ENCODE measurements at places on chromosomes 16 and 17. TPM values are rescaled to one million over a fixed set of nuclear protein-coding genes. Genes with fewer than 3 reads are reported as not detected.

DNA sequence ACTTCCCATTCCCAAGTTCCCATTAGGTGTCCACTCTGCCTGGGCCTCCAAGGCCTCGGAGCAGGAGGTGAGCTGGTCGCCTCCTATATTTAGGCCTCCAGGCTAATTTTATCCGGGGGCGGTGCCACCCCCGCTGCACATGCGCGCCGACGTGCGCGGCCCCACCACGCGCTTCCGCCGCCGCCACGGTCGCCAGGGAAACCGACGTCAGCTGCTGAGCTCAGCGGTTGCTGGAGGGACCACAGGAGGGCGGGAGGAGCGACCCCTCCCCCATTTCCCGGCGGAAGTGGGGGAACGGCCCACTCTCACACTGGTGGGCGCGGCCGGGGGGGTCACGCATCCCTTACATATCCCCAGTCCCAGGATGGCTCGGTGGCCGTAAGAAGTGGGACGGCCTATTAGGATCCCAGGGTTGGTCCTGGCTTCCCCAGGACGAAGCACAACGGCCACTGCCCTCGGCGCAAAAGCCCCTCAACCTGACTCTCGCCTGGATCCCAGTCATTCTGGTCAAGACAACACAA, 1.0 kb downstream of the PER1 start:
- H3K36me3 ChIP-seq: no peaks in the 10 kb centered on the region
- no peak overlapping the region for H3K27ac ChIP-seq
- peak; percentile 77 for DNase-seq
- H3K4me3 ChIP-seq: peak overlapping the region; percentile 97
- no peaks in the 10 kb centered on the region for H3K27me3 ChIP-seq
- H3K4me1 ChIP-seq: peaks cover 30% of the 10 kb centered on the region

The MAP2K4 gene
- 36.9 TPM for total RNA-seq

DNA sequence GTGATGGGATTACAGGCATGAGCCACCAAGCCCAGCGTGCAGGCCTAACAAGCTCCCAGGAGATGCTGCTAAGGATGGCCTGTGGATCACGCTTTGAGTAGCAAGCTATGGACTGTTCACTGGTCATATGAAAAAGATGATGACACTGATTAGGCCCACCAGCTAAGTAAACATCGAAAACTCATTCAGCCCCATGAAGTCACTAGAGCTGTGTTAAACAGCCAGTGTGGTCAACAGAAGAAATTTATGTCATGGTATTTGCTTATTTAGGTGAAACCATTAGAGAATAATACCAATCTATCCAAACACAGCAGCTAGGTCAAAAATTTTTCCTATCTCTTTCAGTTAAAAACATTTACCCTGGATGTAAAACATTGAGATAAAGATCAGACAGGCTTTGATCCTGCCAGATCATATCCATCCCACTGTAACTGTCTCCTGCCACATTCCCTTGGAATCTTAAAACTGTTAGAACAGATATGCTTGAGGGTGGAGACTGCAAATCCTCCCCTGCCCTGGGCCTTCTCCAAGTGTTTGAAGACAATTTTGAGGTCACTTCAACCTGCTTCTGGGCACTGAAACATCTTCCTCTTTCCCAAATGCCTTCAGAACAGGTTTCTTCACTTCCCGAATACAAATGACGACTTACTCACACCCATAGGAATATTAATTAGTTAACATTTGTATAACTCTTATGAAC, 30.9 kb downstream of the HOXB1 start:
- H3K27me3 ChIP-seq: peaks cover 84% of the 10 kb centered on the region
- peaks cover 18% of the 10 kb centered on the region for H3K4me1 ChIP-seq
- no peaks in the 10 kb centered on the region for H3K36me3 ChIP-seq
- H3K27ac ChIP-seq: no peak overlapping the region
- no peak overlapping the region for H3K4me3 ChIP-seq

GRCh38 chr17:55168958-55169687, 95.6 kb upstream of the HLF start:
- no peak for DNase-seq
- H3K27ac ChIP-seq: no peak overlapping the region
- H3K4me3 ChIP-seq: no peak overlapping the region
- no peaks in the 10 kb centered on the region for H3K36me3 ChIP-seq
- no peaks in the 10 kb centered on the region for H3K27me3 ChIP-seq

DNA sequence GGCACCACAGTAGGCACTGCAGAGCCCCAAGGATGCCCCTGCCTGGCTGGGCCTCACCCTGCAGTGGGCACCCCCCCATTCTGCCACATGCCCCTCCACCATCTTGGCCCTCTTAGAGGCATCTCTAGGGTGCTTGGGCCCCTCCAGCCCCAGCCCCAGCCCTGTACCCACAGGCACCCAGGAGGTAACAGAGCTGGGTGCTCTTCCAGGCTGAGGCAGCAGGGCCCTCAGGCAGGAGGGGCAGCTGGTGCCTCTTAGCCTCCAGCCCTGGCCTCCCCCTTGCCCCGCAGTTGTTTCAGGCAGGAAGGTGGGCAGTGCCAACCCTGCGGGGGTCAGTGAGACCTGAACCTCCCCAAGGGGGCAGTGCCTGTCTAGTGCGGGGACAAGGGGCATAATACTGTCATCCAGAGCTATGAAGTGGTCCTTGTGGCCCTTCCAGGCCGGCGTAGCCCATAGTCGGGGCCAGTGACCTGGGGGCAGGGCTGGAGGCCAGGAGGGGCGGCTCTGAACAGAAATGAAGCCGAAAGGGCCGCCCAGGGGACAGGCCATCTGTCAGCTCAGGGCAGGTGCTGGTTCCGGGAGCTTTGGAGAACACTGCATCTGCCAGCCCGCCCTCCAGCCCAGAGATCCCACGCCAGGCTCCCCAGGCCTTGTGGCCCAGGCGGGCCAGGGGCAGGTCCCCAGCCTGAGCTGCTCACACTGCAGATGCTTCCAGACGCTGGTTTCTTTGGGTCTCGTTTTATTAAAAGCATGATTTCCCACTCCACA, 4.9 kb upstream of the AATK start:
- no peak overlapping the region for H3K27ac ChIP-seq
- no peak for DNase-seq
- no peaks in the 10 kb centered on the region for H3K36me3 ChIP-seq
- no peaks in the 10 kb centered on the region for H3K27me3 ChIP-seq

GRCh38 chr16:76780556-76780955, 410.4 kb upstream of the MON1B start:
- H3K4me3 ChIP-seq: no peak overlapping the region
- H3K27me3 ChIP-seq: no peaks in the 10 kb centered on the region
- DNase-seq: no peak
- no peaks in the 10 kb centered on the region for H3K4me1 ChIP-seq
- H3K36me3 ChIP-seq: no peaks in the 10 kb centered on the region

DNA sequence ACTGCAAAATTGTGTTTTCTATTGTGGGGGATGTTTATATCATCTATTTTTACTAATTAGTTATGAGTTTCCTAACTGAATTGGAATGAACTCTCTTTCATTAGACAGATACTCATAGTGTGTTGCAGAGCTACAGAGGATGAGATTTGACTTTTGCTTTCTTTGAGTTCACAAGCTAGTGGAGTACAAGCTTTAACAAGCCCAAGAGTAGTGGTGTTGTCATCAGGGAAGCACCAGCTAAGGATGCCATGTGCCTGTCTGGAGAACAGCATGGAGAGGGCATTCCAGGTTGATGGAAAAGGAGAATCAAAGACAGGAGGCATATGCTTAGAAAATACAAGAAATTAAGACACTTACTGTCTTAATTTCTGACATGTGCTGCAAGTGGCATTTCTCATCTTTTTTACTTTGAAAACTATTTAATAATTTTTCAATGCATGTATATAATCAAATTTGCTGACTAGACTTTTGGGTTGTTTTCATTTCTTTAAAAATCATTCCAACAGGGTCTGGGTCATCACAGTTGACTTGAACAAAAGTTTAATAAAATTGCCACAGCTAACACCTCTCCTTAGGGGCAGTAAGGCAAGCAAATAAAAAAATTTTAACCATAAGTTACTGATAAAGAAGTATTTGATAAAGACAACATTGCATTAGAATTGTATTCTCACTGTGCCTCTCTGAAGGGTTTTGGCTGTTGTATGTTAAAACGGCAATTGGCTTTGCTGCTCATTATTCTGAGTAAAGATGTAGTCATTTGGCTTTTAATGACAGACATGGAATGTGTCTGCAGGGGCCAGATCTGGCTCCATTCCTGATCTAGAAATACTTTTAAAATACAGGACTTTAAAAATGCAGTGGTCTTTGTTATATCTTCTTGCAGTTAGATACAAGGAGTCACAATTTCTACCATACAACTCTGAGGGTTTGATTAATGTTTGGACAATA, 323.7 kb upstream of the CDH11 start:
- H3K27me3 ChIP-seq: no peaks in the 10 kb centered on the region
- no peaks in the 10 kb centered on the region for H3K4me1 ChIP-seq
- no peak overlapping the region for H3K4me3 ChIP-seq
- no peak for DNase-seq
- no peak overlapping the region for H3K27ac ChIP-seq

The HIGD1B gene
- not detected for total RNA-seq

- no peaks in the 10 kb centered on the region for H3K27me3 ChIP-seq
- H3K4me3 ChIP-seq: no peak overlapping the region
- no peak overlapping the region for H3K27ac ChIP-seq
These were observed 8.9 kb upstream of the RBFOX3 start for GRCh38 chr17:79619636-79620206.

The STAT5B gene
- total RNA-seq: 60.5 TPM

- H3K4me3 ChIP-seq: no peak overlapping the region
- no peaks in the 10 kb centered on the region for H3K27me3 ChIP-seq
- H3K4me1 ChIP-seq: no peaks in the 10 kb centered on the region
These were observed 19.0 kb downstream of the CENPX start for GRCh38 chr17:82003411-82004381.

The MILR1 gene
- not detected for total RNA-seq

GRCh38 chr16:79876332-79876730, 275.8 kb upstream of the MAF start:
- peak; percentile 13 for DNase-seq
- H3K27ac ChIP-seq: no peak overlapping the region
- no peaks in the 10 kb centered on the region for H3K4me1 ChIP-seq
- no peaks in the 10 kb centered on the region for H3K27me3 ChIP-seq
- H3K4me3 ChIP-seq: no peak overlapping the region
- H3K36me3 ChIP-seq: no peaks in the 10 kb centered on the region

The TMIGD1 gene
- not detected for total RNA-seq

- peak; percentile 60 for DNase-seq
- peak overlapping the region; percentile 78 for H3K4me3 ChIP-seq
- peak overlapping the region; percentile 99 for H3K27ac ChIP-seq
- no peaks in the 10 kb centered on the region for H3K27me3 ChIP-seq
- peaks cover 34% of the 10 kb centered on the region for H3K4me1 ChIP-seq
- H3K36me3 ChIP-seq: 0 out of 2 replicates have a peak, but pooled peaks cover 8% of the 10 kb centered on the region
These were observed 2.8 kb downstream of the BFAR start for GRCh38 chr16:14635395-14636165.

The SPATA32 gene
- total RNA-seq: not detected

DNA sequence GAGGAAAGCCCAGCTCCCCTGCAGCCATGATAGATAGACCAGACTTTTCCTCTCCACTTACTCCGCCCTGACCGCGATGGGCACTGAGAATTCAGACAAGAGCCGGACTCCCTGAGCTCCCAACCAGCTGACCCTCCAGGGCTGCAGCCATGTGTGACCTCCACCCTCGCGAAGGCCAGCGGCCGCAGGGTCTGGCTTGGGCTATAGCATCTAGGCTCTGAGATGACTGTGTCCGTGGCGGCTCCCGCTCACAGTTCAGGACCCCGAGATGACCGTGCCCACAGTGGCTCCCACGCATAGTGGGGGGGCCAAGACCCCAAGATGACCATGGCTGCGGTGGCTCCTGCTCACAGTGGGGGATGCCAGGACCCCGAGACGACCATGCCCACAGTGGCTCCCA, 18.0 kb downstream of the ZFPM1 start:
- peaks cover 9% of the 10 kb centered on the region for H3K4me1 ChIP-seq
- no peak for DNase-seq
- no peak overlapping the region for H3K4me3 ChIP-seq
- H3K27me3 ChIP-seq: no peaks in the 10 kb centered on the region
- H3K36me3 ChIP-seq: no peaks in the 10 kb centered on the region

The NFATC2IP gene
- 65.4 TPM for total RNA-seq

- H3K4me1 ChIP-seq: peaks cover 21% of the 10 kb centered on the region
- H3K27me3 ChIP-seq: peaks cover 36% of the 10 kb centered on the region
These were observed 540 bp downstream of the NOXO1 start for GRCh38 chr16:1980770-1981087.

DNA sequence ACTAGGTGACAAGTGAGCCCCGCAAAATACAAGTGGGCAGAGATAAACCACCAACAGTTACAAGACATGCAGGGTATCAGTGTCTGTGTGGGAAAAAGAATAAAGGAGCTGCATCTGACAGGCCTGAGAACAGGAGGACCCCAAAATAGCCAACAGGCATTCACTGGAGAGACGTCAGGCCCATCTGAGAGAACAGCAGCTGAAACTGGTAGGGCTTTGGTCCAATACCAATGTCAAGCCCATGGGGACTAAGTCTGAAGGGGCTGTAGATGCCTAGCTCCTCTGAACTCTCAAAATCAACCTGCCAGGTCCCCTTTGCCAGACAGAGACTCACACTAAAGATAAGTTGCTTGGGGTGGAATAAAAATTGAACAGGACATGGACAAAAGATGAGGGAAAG, 30.5 kb upstream of the TANC2 start:
- no peaks in the 10 kb centered on the region for H3K4me1 ChIP-seq
- no peaks in the 10 kb centered on the region for H3K36me3 ChIP-seq
- no peak overlapping the region for H3K27ac ChIP-seq
- DNase-seq: no peak
- H3K27me3 ChIP-seq: no peaks in the 10 kb centered on the region

Data from GM23338 (cell line).